ENCODE measurements at places on chromosomes 12 and 14.

GRCh38 chr12:40701756-40702155 lies 9.5 kb downstream of the CNTN1 start:
- DNase-seq: no peak

GRCh38 chr12:3777206-3777809 lies 24.4 kb upstream of the CRACR2A start:
- DNase-seq: peak; percentile 25

- DNase-seq: no peak
These were observed 92.4 kb downstream of the SPTSSA start for GRCh38 chr14:34369648-34370030.

GRCh38 chr14:102508774-102509745 lies 516 bp downstream of the ANKRD9 start:
- DNase-seq: no peak

DNA sequence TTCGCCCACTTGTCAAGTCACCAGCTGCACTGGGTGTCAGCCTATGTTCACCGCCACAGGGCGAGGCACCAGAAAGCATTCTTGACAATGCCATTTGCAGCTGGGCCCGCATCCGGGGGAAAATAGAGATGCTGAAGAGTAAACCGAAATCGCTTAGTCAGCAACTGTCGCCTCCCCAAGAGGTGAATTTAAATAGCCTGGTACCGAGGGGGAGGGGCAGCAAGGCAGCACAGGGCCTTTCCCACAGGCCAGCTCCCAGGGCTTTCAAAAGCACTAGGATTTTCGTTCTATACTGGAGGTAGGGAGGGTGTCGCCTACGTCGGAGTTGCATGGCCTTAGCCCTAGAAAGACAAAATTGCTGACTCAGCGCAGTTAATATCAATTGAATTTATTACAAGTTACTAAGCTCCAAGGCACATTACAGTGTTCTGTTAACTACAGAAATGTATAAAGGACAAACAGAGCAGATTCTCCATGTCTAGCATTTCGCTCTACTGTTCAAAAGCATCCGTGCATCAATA lies 4.3 kb downstream of the IRF2BPL start:
- DNase-seq: peak; percentile 71

GRCh38 chr14:69345402-69345801 lies 52.7 kb downstream of the ERH start:
- DNase-seq: no peak
